ENCODE measurements at places on chromosomes 2 and 18.
A peak's percentile ranks its signal among the peaks of the same experiment; 100 is the strongest.

DNA sequence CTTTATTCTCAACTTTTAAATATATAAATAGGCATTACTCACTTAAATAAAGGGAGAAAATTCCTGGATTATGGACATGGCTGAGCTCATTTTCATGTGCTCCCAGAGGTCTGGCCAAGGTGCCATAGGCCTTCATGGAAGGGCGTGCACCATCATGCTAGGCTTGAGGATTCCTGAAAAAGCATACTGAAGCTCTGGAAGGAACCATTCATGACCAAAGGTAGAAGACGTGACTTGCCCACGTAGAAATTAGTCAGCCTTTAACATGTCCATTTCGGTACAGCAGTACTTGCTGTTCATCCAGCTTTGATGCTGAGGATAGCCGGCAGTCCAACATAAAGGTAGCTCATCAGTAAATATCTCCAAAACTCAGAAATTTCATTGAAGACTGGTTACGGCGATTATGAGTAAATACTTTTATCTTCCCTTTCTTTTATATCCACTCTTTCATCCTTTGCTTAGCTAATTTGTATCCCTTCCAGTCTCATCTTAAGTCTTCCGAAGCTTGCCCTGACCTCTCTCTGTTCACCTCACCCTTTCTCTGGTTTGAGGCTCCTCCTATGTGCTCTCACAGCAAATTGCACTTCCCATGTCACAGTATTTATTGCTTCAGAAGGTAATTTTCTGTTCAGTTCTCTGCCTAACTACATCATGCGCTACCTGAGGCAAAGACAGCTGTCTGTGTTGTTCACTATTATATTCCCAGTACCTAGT, 32.3 kb upstream of the ASNSD1 start:
- no peak for DNase-seq

DNA sequence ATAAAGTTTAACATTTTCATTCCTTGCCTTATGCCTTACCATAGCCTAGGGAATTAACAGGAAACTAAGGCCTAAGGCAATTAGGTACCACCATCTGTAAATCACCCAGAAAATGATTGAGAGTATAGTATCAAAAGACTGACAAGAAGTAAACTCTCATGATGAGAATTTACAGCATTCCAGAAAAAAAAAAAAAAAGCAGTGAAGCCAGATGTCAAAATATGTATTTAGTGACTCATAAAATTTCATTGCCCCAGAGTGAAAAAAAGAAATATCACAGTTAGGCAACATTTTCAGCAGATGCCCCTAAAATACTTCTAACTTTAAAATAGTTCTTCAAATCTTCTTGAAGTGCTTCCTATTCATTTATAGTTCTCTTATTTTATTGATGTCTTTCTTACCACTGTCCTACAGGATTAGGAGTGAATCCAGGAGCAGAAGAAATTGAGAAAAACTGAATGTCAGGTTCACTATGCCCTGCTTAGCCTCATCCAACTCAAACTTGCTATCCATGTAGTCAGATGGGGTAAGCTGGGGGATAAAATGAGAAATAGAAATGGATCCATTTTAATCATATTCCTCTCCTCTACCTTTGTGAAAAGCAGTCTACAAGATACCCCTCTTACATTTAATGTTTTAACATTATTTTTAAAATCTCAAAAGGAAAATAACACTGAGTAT, 57.3 kb upstream of the TANK start:
- no peak for DNase-seq

GRCh38 chr18:5103286-5103685, 93.8 kb downstream of the AKAIN1 start:
- no peak for DNase-seq

DNA sequence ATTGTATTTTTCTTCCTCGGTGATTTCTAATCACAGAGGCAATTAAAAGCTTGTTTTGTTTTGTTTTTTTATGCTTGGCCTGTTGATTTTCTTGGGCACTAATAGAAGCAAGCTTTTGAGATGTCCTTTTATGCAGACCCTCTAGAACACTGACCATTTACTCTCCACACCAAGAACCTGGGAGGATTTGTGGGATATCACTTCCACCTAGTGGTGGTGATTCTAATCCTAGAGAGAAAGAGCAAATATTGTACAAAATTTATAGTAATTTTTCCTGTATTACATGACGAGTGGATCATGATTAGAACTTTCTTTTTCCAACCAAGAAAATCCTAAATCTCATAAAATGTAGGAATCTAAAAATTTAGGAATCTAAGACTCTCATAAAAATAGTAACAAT, 23.4 kb downstream of the NEMP2 start:
- no peak for DNase-seq

DNA sequence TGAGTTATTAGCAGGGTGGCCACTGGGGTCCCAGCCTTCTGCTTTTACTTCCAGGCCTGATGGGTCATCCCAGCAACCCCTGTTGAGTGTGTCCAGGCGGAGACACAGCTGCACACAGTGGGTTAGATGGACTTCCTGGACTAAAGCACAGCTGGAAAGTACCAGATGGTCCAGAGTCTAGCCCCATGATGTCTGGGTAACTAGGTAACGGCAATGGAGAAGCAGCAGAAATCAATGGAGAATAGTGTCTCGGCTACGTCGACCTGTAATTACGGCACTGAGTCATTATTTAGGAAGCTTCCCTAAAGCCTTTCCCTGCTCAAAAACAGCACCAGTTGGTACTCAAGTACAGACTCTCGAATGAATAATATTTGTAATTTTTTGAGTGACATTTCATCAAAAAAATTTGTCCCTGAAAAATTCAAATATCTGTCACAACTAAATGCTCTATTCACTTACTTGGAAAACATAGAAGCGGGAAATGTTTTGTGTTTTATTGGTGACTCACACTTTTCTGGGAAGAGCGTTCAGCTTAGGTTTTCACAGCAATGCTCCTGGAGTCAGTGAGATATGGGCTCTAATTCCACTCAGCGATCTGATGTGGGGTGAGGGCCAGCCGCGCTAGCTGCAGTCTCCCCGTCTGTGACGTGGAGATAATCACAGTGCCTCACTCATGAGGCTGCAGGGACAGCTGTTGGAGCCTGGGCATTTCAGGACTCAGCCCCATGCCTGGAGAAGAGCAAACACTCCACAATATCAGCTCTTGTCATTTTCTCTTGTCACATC, 16.2 kb upstream of the ARL4C start:
- DNase-seq = no peak

DNA sequence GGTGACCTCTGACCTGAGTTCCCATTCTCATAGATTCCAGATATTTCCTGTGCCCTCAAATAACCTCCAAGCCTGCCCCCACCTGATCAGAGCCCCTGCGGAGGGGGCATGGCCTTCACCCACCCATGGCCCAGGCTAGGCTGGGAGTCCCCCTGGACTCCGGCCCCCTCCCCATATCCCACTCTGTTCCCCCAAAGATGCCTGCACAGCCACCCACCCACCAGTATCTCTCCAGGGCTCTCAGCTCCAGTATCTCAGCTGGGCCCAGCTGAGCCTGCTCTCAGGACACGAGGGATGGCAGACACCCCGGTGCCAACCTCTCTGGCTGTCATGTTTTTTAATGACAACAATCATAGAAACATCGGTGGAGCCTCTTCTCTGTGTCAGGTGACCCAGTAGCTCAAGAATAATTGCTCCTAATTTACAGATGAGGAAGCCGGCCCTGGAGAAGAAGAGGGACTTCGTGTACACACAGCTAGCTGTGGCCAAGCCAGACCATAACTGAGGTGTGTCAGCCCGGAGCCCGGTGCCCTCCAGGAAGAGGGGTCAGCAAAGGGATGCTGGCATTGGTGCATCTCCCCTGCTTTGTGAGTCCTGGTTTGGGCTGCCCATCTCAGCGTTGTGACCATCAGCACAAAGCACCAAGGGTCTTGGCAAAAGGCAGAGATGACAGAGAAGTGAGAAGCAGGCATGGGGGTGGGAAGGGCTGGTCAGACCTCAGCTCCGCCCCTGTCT, 84.4 kb downstream of the SDC1 start:
- DNase-seq = no peak

DNA sequence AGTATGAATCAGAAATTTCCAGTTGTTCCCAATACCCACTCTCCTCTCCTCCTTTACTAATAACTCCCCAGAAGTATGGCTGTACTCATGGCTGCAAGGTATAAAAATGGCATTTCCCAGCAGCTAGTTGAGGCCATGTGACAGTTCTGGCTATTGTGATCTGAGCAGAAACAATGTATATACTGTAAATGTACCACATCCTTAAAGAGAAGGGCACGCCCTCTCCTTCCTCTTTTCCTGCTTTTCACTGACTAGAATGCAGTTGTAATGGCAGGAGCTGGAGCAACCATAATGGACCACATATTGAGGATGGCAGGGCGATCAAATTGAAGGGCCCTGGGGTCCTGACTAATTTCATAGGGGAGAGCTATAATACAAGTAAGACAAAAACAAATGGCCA, 211.2 kb downstream of the TNS1 start:
- DNase-seq = no peak

- no peak for DNase-seq
Observed at GRCh38 chr2:131584940-131585339, 57.3 kb downstream of the CCDC74A start.

GRCh38 chr2:19261061-19261460, 97.4 kb downstream of the OSR1 start:
- DNase-seq = no peak

DNA sequence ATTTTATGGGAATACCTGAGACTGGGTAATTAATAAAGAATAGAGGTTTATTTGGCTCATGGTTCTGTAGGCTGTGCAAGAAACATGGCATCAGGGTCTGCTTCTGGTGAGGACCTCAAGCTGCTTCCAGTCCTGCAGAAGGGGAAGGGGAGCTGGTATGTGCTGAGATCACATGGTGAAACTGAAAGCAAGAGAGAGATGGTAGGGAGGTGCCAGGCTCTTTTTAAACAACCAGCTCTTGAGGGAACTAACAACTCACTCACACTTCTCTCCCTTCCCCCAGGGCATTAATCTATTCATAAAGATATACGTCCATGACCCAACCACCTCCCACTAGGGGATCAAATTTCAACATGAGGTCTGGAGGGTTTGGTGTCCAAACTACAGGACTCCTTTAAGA, 40.1 kb downstream of the AGPS start:
- no peak for DNase-seq

DNA sequence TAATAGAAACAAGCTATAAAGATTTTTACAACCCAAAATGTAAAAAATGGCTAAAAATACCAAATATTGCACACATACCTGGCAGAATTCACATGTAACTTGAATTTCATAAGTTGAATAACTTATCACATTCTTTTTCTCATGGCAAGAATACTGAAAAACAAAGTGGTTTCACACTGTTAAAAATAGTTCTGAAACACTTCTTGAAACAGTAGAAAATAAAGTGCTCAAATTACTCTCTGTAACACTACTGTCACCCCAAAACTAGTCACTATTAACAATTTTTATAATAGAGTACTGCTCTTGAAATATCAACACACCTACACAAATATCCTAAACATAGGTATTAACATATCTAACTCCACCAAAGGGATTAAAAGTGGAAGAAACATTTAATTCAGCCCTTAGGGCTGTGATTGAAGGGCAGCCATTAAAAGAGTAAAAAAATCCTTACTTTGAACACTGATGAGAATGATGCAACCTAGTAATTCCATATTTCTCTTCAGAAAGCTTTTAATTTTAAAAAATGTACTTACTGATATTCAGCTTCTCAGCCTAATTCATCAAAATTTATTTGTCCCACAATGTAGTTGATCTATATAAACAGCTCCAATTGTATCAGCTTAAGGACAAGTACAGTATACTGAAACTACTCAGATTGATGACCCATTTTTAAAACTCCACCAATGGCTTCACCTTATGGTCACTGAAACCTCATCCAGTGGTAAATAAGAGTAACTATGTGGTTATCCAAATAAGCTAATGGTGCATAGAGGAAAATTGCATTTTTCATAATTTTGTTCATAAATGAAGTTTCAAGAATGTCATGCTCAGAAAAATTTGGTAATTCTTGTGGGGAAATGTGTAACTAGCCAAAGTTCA, 31.4 kb downstream of the ATF2 start:
- DNase-seq = no peak

- no peak for DNase-seq
Observed at GRCh38 chr2:63692002-63692606, 103.3 kb downstream of the MDH1 start.

DNA sequence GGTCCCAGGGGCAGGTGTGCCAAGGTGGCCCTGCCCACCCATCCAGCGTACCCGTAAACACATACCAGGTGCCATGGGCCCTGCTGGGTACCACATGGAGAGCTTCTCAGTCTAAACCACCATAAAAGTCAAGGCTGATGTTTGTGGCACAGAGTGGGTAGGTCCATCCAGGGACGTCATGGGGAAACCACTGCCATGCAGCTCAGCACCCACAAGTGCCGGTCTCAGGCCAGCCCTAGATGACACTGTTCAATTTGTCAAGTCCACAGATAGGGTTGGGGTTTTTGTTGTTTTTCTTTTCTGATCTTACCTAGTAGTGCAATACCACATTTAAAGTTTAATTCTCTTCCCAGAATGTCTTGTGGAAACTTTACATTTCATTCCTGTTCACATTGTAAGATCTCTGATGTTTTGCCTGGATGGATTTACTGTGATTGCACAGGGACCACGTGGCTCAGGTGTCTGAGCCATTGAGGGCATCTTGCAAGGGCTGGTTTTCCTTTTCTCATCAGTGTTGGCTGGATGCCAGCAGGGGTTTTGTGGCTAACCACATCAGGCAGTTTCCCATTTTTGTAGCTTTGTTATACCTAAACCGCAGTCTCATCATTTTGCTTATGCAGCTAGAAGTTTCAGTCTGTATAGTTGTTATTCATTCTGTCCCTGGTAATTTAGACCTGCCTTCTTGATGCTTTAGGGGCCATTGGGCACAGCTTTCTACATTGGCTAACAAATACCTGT, 64.7 kb downstream of the STK25 start:
- DNase-seq = peak; percentile 87

DNA sequence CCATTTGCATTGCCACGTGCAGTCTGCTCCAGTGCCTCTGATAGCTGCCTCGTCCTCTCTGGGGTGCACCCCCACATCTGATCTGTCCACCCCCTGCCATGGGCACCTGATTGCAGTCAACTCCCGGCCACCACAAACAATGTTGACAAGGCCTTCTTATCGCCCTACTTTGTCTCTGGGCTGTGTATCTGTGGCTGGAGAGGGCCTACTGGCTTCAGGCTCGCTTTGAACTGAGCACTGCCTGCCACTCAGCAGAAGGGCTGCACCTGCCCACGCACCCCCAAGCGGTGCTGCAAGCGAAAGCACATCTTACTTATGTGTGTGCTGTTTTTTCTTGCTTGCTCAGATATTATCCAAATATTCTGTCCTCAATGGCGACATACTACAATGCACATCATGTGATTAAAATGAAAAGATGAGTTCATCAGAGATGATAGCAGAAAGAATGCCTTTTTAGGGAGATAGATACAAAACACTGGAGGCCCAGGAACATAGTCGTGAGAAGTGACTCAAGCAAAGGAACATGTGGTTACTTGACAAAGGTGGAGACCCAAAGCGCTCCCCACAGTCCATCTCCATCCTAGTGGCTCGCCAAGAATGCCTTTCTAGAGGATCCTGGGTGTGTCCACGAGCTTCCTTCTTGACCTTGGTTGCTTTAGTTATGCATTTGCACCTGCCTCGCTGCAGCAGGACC, 28.8 kb downstream of the FBLN7 start:
- DNase-seq = no peak

DNA sequence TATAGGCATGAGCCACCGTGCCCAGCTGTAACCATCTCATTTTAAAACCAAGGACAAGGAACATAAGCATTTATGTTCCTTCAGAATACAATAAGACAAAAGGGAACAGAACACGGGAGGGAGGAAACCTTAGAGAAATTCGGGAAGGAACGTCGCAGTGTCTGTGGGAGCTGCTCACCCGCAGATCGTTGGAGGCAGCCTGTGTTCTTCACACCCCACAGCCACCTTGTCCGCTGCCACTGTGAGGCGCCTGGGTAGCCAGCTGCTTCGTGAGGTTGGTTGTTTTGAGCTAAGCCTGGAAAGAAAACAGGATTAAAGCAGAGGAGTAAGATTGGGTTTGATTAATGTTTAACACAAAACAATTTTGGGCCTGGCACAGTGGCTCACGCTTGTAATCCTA, 250.0 kb downstream of the FHOD3 start:
- DNase-seq = no peak

Data from activated T-cell treated with anti-CD3 and anti-CD28 coated beads for 48 hours (primary cell).